ENCODE measurements at places on chromosomes 2 and 18.
A peak's percentile ranks its signal among the peaks of the same experiment; 100 is the strongest.

GRCh38 chr2:39508198-39508597 is 71.1 kb upstream of the MAP4K3 start:
- DNase-seq: no peak

- DNase-seq: no peak
Measured at GRCh38 chr18:3547891-3548615, 98.1 kb downstream of the TGIF1 start.

DNA sequence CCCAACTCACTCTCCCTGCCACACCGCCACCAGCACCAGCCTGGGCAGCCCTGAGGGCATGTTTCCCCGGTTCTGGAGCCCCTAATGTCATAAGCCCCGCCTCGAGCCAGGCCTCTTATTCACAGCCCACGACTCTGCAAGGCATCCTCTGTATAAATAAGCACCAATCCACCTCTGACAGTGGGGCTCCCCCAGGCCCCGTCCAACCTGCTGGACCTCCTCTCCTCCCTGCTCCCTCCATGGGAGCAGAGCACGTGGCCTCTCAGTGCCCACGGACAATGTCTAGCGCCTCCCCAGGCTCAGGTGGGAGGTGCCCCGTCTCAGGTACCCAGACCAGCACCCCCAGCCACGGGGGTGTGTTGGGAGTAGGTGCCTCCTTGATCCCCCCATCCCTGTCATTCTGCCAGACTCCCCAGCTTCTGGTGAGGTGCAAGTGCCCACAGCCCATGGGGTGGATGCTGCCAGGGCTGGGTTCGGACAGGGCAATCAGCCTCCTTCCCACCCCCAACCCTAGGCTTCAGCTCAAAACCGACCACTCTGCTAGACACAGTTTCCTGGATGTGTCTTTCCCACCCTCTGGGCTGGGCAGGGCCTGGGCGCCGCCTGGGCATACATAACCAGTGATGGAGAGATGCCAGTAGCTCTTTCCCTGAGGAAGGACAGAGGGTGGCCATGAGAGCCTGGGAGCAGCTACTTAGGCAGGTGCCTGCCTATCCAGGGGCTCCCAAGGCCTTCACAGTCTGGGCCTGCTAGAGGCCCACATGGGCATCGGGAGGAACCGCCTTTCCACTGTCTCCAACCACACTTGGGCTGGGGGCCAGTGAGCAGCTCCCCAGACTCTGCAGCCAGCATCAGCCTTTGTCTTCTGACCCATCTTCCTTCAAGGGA is 1.6 kb upstream of the ADRA2B start:
- no peak for DNase-seq

DNA sequence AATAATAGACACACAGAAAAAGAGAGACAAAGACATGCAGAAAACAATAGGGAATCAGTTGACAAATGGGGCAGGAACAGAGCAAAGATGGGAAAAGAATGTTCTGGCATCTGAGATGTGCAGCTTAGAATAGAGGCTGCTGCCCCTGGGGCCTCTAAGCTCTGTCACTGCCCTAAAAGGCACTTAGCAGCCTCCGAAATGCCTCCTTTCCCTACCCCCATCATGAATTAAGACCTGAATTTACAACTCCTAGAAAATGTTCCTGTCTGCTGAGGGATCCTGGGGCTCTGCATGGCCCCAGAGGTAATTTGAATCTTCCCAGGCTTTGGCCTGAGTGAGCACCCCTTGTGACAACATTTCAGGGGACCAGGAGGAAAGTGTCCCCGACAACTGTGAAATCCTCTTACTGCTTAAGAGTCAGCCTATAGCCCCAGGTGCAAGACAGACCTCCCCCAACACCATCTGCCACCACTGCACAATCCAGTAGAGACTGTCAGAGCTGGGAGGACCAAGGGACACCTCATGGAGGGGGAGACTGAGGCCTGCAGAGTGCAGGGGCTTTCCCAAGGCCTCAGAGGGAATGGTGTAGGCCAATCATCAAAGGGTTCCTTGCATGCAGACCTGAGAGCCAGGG is 24.8 kb downstream of the MRPL35 start:
- DNase-seq: no peak

GRCh38 chr2:164711766-164712138 is 90.5 kb upstream of the GRB14 start:
- DNase-seq: no peak

GRCh38 chr2:12035029-12035720 is 288.7 kb downstream of the LPIN1 start:
- no peak for DNase-seq

- DNase-seq: peak; percentile 14
Measured at GRCh38 chr2:207869784-207870778, 100.4 kb upstream of the FZD5 start.

- no peak for DNase-seq
Measured at GRCh38 chr2:219073413-219074129, 12.8 kb upstream of the IHH start.

- no peak for DNase-seq
Measured at GRCh38 chr2:143696651-143697050, 567.4 kb downstream of the ARHGAP15 start.

- DNase-seq: no peak
Measured at GRCh38 chr2:62222171-62222570, 26.3 kb downstream of the B3GNT2 start.

DNA sequence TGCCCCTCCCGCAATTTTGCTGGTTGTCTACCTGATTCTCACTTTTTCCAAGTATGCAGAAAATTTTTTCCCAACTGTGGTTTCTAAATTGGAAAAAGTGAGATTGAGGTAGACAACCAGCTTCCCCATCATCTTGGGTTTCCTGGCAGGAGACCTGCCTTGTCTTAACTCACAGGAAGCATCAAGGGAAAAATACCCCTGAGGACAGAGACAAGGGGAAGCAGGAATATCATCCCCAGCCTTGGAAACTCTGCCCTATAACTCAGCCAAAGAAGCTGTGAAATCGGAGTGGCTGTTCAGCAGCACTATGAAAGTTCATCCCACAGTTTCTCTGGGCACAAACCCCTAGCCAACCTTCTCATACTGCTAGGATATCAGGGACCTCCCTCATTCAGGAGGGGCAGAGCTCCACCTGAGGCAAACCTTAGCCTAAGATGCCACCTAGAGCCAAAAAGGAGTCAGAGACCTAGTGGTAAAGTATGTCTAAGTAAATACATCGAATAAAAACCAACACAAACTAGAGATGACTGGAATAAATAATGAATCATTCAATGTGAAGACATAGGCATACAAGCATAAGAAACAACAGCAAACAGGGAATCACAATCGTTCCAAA is 68.2 kb downstream of the ZSWIM2 start:
- DNase-seq: no peak

DNA sequence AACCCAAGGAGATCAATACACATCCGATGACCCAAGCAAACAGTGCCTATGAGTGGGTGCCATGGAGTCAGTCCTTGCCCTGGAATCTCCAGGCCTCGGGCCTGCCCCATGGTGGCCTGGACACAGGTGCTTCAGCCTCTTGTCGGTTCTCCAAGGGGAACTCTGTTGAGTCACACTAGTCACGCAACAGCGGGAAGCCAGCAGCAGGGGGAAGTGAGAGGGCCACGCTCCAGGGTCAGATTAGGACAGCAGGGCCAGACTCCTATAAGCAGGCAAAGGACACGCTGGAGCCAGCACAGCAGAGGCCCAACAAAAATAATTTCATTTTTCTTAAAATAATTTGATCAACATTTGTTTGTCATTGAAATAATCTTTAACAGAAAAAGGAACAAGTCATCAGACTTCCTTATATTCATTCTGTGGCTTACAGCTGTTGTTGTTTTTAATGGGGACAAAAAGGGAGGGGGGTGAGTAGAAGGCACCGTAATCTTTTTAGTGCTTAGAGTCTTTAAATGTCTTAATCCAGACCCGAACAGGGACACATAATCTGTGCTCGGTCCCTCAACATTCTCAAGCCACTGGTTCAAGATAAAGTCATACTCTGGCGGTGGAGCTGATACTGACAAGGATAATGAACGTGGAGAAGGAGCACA is 16.4 kb upstream of the ARMC9 start:
- DNase-seq: peak; percentile 59

- DNase-seq: no peak
Measured at GRCh38 chr2:231050018-231050901, 6.4 kb upstream of the PSMD1 start.

GRCh38 chr18:44229693-44230108 is 451.0 kb upstream of the SETBP1 start:
- DNase-seq: no peak

DNA sequence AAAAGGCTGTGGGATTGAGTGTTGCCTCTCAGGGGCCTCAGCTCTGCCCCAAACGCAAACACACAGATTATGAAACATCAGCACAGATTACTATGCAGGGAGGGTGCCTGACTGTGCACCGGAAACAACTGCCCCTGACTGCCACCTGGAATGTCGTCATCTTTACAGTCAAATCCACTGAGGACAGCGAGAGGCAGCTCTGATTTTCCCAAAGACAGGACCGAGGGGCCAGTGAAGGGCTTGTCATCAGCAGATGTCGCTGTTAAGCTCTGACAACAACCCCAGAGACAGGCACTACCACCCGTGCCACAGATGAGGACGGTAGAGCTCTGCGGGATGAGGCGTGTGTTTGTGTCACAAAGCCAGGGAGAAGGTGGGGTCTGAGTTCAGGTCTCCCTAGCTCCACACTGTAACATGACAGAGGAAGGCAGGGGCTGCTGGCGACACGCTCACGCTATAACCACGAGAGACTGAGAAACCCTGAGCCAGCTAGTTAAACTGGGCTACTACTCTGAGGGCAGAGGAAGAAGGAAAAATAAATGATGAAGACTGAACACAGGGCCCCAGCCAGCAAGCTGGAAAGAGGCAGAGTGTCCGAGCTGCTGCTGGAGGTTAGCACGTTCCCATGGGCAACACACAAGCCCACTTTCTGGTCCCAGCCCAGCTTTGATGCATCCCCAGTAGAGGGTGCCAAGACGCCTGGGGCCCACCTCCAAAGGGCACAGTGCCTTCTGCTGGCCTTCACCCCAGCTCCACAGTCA is 47.0 kb downstream of the PARD6G start:
- no peak for DNase-seq

GRCh38 chr2:120887320-120887697 is 151.6 kb downstream of the GLI2 start:
- DNase-seq: no peak

GRCh38 chr2:239496700-239497099 is 95.9 kb upstream of the HDAC4 start:
- DNase-seq: no peak

DNA sequence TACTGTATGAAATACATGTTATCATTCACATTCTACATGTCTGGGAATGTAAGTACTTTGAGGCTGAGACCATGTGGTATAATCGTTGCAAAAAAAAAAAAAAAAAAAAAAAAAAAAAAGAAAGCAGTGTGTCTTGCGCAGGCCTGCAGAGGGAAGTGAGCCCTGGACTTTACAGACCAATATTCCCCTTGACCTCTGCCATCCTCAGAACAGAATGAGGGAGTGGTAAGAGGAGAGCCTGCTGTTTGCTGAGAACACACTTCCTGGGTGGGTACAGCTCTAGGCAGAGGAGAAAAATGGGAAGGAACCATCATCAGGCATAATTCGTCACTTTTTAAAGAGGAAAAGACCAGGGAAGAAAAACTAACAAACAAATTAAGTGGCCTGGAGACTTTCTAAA is 28.8 kb upstream of the TBC1D8 start:
- DNase-seq: no peak

GRCh38 chr2:95204396-95204795 is 2.9 kb upstream of the ZNF892 start:
- no peak for DNase-seq

- DNase-seq: no peak
Measured at GRCh38 chr2:2824588-2824987, 493.5 kb upstream of the MYT1L start.

DNA sequence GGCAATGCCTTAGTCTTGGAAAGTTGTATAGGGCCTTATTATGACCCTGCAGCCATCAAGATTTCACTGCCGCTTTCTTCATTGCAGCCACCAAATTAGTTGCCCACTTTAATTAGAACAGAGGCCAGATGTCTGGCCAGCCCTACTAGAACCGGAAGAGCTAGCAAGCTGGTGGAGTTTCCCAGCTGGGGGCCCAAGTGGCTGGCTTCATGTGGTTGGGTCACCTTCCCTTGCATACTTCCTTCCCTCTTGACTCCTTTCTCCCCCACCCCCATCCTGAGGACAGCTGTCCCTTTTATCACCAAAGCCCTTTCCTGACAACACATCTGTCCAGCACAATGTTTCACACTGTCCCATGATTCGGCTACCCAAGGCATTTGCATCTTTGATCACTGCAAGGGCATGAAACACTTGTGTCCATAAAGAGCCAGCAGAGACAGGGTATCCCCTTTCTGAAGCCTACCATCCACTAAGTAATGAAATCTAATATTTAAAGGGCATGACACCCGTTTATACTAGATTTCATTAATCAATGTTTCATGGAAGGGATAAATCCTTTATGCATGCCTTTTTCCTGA is 187.2 kb downstream of the BCL11A start:
- DNase-seq: no peak

DNA sequence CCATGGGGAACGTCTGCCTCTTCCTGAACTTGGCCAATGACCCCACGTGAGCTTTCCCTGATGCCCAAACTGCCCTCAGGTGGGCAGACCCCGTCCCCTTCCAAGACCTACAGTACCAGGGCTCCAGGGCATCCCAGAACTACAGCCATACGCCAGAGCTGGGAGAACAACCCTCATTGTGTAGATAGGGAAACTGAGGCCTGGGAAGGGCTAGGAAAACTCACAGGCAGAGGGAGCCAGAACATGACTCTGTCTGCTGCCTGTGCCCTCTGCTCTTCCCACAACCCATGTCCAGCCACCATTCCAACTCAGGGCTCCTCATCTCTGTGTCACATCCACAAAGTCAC is 16.8 kb upstream of the ANKRD53 start:
- no peak for DNase-seq

GRCh38 chr2:228927028-228928010 is 343.8 kb downstream of the PID1 start:
- no peak for DNase-seq

- no peak for DNase-seq
Measured at GRCh38 chr2:215658635-215659305, 222.9 kb upstream of the FN1 start.

GRCh38 chr18:42392416-42392815 is 437.4 kb downstream of the PIK3C3 start:
- no peak for DNase-seq

GRCh38 chr18:35267161-35267651 is 22.8 kb downstream of the ZSCAN30 start:
- DNase-seq: no peak

GRCh38 chr2:48080534-48081316 is 174.4 kb upstream of the FBXO11 start:
- no peak for DNase-seq

DNA sequence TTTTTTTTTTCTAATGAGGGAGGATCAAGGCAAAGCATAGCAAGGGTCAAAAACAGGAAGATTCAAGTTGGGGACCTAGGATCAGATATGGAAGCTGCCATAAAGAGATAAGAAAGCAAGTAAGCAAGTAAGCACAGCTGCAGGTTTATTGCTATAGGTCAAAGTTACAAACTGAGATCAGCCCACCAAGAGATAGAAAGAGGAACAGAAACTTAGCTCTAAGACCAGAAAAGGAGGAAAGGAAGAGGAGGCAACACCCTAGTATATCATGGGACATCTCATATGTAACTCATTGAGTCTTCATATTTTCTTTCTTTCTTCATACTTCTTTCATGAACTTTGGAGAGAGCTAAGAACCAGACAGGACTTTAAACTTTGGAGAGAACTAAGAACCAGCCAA is 295.9 kb upstream of the CRIM1 start:
- DNase-seq: no peak
